ENCODE measurements at places on chromosomes 6 and 20.

- DNase-seq: no peak
Measured at GRCh38 chr20:62740286-62741141, 31.9 kb downstream of the NTSR1 start.

GRCh38 chr20:10469599-10469998, 34.5 kb downstream of the SLX4IP start:
- DNase-seq: no peak

- no peak for DNase-seq
Measured at GRCh38 chr6:6434151-6434550, 113.7 kb upstream of the F13A1 start.

DNA sequence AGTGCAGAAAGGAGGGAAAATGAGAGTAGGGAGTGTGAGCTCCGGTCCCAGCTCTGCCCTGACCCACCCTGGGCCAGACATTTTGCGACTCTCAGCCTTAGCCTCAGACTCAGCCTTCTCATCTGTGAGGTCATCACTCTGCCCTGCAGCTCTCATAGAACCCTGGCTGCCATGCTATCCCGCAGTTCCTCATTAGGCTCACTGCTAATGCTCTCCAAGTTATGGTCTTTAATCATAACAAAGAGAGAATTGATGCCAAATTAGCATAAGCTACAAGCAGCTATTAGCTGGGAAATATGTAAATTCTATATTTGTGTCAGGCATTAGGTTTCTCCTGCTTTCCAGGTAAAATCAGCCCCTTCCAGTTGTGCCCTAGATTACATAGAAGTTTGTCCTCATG, 46.5 kb upstream of the MLN start:
- DNase-seq: no peak

GRCh38 chr6:99617131-99617530, 10.5 kb downstream of the PRDM13 start:
- no peak for DNase-seq

- no peak for DNase-seq
Measured at GRCh38 chr6:12163149-12163548, 127.0 kb upstream of the EDN1 start.

GRCh38 chr6:19492636-19493405, 344.3 kb upstream of the ID4 start:
- no peak for DNase-seq

DNA sequence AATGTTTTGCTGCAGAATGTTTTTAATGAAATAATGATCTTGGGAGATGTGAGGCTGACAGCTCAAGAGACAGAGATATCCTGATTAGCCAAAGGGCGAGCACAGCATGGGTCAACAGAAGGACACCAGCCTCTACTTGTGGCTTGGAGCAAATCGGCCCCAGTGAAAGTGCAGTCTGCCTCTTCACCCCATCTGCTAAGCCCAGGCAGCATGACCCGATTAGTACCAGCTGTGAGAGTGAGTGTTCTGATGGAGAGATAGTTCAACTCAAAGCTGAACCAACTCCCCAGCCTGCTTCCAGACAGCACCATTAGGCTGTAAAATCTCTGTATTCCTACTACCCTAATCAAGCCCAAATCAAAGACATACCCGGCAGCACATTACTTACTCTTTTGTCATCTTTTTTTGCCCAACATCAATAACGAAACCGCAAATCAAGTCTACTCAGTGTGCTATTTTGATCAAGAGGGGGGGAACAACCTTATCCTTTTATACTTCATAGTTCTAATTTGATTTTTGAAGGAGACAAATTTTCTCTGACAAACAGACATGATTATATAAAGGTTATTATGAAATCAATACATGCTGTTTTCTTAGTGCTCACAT, 514.1 kb upstream of the NRSN1 start:
- no peak for DNase-seq

- DNase-seq: no peak
Measured at GRCh38 chr6:134549854-134550253, 231.9 kb upstream of the SGK1 start.

GRCh38 chr20:39462416-39462945, 500.3 kb downstream of the DHX35 start:
- DNase-seq: no peak

GRCh38 chr6:168374541-168375071, 55.0 kb upstream of the DACT2 start:
- DNase-seq: no peak

GRCh38 chr20:11080010-11080409, 406.2 kb upstream of the JAG1 start:
- no peak for DNase-seq

- DNase-seq: no peak
Measured at GRCh38 chr6:50539447-50539846, 173.9 kb upstream of the TFAP2D start.

- no peak for DNase-seq
Measured at GRCh38 chr20:32823078-32823477, 3.3 kb downstream of the MAPRE1 start.

GRCh38 chr6:33276864-33277662, at the start of gene B3GALT4:
B3GALT4 (plus strand) TSS chr6:33277123; CDS start chr6:33277420, 297 bp downstream.
- no peak for DNase-seq

DNA sequence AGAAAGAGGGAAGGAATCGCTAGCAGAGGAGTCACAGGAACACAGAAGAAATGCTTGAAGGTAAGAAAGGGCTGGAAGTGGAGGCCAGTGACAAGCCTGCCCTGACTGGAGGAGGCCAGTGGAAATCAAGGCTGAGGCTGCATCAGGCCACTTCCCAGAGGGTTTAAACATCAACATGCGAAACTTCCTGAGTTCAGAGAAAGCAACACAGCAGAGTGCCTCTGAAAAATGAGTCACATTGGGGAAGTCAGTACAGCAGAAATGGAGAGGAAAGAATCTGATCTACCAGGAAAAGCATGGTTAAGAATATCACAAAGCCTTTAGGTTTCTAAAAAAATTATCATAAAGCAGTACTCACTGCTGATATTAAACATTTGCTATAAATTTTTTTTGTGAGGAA, 23.3 kb downstream of the NAPB start:
- DNase-seq: no peak

DNA sequence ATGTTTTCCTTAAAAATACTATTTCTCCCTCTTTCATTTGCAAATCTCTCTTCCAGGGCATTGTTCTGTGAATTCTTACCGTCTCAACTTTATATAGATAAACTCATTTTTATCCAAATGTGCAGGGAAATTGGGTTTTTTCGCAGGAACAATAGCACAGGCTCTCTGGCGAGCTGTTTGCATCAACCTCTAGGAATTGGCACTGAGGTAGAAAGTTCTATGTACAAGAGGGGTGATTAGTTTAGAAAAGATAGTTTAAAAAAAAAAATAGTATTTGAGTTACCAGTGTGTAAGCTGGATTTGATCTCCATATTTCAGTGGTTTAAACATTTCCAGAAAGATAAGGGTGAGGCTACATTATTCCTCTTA, 129.7 kb upstream of the BTN3A2 start:
- no peak for DNase-seq

GRCh38 chr20:34089655-34090345, 22.2 kb downstream of the EIF2S2 start:
- no peak for DNase-seq

GRCh38 chr6:144335914-144336313, 50.8 kb downstream of the UTRN start:
- no peak for DNase-seq

DNA sequence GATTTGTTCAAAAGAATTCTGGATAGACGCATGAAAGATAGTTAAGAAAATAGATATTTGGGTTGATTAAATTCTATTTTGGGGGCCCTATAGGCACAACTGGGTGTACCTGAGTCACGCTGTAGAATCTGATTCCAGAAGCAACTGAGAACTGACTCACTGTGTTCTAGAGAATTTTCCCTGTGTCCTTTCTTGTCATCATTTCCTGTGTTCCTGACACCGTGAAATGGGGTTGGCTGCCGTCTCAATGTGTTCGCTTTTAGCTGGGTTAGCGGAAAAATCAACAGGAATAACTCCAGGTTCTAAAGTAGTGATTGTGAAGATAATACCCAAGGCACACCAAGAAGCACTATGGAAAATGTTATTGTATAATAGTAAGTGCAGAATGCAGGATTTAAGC, 5.0 kb downstream of the GCNT2 start:
- DNase-seq: no peak

DNA sequence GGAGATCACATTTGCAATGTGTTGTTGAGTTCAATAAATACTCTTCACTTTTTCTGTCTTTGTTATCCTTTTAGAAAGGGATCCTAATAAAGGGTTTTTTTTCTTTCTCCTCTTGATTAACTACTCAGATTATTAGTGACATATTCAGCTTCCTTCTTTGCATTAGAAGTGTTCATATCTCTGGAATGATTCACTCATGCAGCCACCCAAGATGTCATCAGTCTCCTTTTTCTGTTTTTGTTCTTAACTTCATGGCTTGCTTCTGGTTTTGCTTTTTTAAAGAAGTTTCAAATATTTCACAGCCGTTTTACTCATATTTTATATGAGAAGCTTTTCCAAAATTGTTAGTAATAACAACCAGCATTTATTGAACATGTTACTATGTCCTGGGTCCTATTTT, 187.6 kb downstream of the TMEM242 start:
- no peak for DNase-seq

DNA sequence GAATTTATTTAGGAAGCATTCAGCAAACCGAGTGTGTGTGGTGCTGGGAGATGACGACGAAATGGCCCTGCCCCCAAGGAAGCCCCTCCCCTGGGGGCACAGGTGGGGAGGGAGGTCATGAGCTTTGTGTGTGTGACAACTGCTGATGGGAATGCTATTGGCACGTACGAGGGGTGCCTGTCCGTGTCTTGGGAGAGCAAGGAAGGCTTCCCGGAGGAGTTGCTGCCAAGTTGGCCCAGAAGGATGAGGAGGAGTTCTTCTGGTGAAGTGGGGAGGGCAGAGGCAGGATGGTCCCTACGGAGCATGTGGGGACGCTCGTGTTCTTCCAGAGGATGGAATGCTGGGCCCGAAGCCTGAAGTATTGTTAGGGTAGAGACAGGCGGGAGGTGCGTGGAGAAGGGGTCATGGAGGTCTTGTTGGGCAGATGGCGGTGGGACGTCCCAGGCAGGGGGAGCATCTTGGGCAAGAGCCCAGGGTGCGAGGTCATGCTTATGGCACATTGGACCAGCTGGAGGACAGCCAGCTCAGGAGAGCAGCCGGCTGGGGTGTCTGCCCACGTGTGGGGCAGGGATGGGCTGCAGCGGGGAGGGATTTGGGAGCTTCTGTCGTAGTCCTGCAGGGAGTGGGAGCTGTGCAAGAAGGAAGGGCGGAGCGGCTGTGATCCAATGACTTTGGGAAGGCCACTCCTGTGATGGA, 46.1 kb downstream of the SYNJ2 start:
- DNase-seq: no peak

DNA sequence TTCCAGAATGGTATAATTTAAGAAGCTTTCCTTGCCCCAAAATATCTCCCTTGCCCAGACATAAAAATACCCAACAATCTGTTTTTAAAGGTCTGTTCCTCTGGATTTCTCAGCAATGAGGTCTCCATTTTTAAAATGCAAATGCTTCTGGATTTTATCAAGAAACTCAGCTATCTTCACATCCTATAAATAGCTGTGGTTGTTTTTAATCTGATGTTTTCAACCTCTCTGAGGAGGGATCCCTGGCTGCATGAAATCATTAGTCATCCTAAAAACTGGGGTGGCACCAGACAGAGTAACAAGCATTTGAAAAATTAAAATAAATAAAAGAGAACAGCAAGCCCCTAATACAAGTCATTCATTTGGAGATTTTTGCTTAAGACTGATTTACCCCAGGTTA, 168.5 kb upstream of the ID4 start:
- DNase-seq: no peak

GRCh38 chr6:83952830-83953229, 80.7 kb upstream of the MRAP2 start:
- DNase-seq: no peak

GRCh38 chr6:21905531-21905930, 312.0 kb downstream of the SOX4 start:
- no peak for DNase-seq

DNA sequence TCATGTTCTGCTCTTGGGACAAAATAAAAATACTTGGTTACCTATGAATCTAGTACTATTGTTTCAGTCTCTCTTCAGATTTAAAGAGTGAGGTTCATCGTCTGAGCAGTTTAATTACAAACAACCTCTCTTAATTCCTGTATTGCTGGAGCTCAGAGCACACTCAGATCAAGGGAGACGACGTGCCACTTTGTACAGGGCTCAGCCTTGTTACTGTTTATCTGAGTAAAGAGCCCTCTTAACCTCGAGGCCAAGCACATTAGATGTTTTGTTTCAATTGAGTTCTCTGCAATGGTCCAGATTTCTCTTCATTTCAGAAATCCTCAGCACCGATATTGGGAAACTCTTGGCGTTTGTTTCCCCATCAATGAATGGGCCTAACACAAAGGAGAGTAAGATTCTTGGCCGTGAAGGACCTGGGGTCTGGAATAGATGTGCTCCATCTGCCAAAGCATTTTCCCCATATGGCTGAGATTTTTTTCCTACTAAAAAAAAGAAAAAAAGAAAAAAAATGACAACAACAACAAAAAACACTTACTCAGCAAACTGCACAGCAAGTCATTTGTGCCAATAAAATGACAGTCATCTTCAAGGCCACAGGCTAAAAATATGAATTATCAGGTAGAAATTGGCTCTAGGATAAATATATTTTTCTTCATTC, 82.6 kb upstream of the CCN6 start:
- no peak for DNase-seq

DNA sequence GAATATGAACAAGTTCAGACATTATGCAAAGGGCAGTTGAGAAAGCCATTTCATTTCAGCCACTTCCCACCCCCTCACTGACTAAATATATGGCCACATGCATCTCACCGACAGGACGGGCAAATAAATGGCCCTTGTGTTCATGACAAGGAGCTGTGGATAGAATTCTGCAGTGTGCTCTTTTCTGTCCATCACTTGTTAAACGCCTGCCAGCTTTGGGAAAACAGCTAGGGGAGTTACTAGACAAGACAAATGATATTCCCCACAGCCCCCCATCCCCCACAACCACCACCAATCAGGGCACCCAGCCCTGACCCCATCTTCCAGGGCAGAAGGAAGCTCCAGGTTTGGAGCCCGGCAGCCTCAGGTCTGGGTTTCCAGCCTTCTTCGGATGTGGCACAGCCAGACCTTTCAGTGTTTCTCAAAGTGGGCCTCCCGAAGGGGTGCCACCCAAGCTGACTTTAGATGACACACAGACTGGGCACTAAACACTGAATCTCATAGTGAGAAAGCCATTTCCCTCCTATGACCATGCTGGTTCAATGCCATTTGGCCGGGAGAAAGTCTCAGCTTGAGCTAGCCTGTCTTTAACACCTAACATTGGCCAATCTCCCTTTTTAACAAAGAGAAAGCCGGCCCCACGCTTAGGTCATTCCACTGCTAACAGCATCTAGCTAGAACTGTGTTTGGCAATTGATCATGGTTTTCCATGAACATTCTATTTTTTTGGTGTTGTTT, 4.0 kb upstream of the RIPOR3 start:
- DNase-seq: no peak

DNA sequence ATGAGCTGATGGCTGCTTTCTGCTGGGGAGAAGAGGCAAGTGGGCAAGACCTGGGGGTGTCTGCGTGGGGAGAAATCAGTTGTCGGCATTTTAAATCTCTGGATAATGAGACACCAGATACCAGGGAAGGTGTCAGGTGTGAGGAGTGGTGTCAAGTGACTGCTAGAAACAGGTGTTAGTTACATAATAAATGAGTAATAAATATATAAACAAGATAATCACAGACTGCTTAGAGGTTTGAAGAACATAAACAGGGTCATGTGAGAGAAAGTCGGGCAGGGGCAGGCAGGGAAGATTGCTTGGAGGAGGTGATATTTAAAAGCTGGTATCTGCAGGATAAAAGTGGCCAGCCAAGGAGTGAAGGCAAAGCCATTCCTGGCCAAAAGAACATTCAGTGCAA, 87.2 kb upstream of the RIN2 start:
- no peak for DNase-seq

GRCh38 chr6:31575335-31575901, at the start of gene TNF:
TNF (plus strand) TSS chr6:31575565; CDS start chr6:31575742, 177 bp downstream.
- DNase-seq: no peak

Data from cortex of kidney (tissue), 1 donor.